ENCODE measurements at places on chromosomes 7 and 10.

- DNase-seq = no peak
Observed at GRCh38 chr10:79946271-79947082, 2.4 kb downstream of the SFTPD start.

DNA sequence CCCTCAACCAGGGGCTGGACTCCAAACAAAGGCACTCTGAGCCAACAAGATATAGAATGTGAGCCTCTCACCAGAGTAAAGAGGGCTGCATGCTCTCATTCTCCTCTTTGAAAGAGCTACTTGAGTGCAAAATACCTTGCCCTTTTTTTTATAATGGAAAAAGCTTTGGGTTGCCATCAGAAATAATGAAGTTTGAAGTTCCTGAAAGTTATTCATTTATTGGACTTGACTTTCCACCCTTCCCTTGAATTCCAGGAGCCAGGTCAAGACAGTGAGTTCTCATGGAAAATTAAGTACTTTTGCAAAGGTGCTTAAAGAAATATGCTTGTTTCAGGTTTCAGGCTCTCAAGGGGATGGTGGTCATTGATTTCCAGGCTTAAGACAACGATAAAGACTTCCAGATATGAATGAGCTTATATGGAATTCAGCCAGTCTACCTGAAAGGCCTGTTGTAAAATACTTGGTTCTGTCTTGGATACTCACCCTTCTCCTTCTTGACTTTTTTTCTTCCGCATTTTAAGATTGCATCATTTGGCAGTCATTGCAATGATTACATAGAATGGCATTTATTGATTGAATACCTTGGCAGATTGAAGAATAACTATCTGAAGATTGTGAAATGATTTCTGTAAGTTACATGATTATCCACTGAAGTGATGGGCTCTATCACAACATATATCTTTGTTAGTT is 696.4 kb downstream of the INHBA start:
- no peak for DNase-seq

GRCh38 chr7:82384051-82384464 is 59.5 kb downstream of the CACNA2D1 start:
- no peak for DNase-seq

GRCh38 chr7:153444641-153445040 is 607.6 kb upstream of the DPP6 start:
- no peak for DNase-seq

- DNase-seq = peak; percentile 4
Observed at GRCh38 chr10:125514206-125515162, 168.5 kb downstream of the TEX36 start.

GRCh38 chr10:119686465-119687191 is 35.4 kb downstream of the BAG3 start:
- DNase-seq = peak; percentile 91

DNA sequence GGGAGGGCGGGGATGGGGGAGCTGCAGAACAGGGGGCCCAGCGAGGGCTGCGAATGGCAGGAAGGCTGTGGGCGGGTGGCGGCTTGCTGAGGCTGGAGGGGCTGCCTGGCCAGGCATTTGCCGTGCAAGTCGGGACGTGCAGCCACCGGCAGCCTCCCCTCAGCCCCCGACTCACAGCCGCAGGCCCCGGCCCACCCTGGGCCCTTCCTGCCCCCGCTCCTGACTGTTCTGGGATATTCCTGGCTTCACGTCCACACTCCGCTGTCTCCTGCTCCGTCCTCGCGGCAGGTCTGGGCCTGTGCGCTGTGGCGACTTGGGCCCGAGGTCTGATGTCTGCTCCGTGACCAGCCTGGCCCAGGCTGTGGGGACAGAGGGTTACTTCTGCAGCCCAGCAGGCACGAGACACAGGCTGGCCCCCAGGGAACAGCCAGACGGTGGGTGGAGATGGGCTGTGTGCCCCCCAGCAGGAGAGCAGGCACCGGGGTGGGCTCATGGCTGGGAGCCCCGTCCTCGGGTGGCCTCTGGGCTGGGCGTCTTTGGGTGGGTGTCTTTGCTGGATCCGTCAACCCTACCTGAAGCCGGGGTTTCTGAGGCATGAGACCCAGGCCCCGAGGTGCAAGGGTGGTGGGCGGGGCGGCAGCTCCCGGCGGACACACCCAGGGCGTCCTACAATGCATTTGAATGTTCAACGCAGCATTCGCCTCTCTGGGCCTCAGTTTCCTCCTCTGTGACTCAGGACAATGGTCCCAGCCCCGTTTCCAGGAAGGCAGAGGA is 86.5 kb downstream of the FOXL3 start:
- no peak for DNase-seq

DNA sequence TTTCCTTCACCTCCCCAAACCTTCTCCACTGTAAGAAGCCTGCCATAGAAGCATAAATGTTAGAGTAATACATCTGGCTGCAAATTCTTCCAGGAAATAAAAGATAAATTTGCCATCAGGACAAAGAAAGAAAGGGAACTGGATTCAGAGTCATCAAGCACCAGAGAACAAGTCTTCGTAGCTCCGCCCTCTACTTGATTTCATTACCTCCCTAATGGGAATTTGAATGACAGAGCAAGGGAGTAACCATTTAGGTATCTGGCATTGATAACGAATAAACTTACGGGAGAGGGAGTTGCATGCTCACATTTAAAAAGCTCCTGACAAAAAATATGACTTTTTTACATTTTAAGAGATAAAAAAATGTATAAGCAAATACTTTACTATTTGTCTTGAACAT is 263.4 kb downstream of the NEBL start:
- no peak for DNase-seq

Data from stimulated activated CD4-positive, alpha-beta T cell treated with anti-CD3 and anti-CD28 coated beads, Interleukin-15, amount 100 ng/mL, for 24 hours (primary cell).